ENCODE measurements at places on chromosomes 3 and 15.
A peak's percentile ranks its signal among the peaks of the same experiment; 100 is the strongest.

DNA sequence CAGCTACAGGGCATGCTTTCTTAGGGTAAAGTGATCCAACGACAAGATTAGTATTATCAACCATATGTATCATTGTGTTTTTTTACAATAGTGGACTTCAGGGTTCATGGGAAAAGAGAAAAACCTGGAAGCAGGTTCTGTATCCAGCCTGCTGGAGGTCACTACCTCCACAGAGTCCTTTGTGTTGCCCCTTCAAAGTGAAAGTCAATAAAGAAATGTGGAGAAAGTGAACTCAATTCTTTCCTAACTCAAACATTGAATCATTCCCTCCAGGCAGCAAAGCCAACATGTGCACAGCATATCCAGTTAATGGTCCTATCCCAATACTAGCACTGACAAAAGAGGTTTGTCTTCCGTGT is 45.4 kb downstream of the FGF7 start:
- no peak for DNase-seq

GRCh38 chr15:73851689-73852088 is 21.7 kb upstream of the TBC1D21 start:
- peak; percentile 13 for DNase-seq

GRCh38 chr3:70984776-70985482 is 598.6 kb downstream of the FOXP1 start:
- no peak for DNase-seq

- DNase-seq: no peak
Measured at GRCh38 chr15:95995375-95996168, 334.9 kb upstream of the NR2F2 start.

- no peak for DNase-seq
Measured at GRCh38 chr15:59801649-59802048, 112.5 kb upstream of the BNIP2 start.

DNA sequence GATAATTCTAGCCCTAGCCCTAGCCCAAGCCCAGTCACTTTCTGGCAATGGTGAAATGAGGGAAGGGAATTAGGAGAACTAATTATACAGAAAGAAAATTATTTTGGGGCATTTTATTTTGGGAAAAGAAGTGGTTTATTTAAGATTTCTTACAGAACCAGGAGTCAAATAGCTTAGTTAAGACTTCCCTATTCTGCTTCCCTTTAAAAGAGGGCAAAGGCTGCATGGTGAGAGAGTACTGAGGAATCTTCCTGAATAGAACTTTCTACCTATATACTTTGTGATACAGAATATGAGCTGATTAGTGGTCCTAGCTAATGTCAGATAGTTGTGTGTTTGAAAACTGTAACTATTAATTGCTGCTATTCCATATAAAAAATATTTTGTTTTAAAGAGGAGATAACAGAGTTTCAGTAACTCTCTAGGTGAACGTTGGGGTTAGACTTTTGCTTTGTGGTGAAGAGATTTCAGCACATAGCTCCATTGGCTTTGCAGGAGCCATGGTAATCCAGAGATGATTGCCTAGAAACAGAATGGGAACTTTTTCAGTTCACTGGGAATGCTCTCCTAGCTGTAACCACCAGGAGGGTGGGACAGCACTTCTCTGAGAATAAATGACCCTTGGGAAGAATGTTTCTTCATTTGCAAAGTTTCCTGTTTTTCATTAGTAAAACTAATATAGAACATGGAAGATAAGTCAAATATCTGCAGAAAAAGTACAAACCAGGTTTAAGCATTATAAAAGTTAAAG is 5.3 kb upstream of the GCSAM start:
- no peak for DNase-seq

DNA sequence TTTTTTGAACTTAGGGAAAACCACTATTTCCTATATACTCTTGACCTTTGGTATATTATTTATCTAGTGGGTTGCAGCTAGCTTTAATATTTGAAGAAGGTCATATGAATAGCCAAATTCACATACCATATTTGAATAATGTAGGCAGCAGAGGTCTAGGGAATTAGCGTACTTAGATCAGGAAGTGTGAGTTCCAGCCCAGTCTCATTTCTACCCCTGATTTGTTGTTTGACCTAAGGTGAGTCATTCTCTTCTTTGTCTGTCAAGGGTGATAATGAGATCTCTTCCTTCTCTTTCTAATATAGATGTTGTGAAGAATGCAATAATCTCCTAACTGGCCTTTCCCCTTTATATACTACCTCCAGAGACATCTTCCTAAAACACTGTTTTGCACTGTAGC is 36.6 kb upstream of the ZPLD1 start:
- no peak for DNase-seq

GRCh38 chr3:46865031-46865507 is 1.8 kb upstream of the MYL3 start:
- DNase-seq: no peak

GRCh38 chr3:150783316-150783715 is 20.3 kb upstream of the SIAH2 start:
- no peak for DNase-seq

GRCh38 chr15:40618906-40619305 is 24.9 kb downstream of the KNL1 start:
- no peak for DNase-seq

GRCh38 chr15:70012895-70013294 is 84.8 kb downstream of the TLE3 start:
- no peak for DNase-seq

DNA sequence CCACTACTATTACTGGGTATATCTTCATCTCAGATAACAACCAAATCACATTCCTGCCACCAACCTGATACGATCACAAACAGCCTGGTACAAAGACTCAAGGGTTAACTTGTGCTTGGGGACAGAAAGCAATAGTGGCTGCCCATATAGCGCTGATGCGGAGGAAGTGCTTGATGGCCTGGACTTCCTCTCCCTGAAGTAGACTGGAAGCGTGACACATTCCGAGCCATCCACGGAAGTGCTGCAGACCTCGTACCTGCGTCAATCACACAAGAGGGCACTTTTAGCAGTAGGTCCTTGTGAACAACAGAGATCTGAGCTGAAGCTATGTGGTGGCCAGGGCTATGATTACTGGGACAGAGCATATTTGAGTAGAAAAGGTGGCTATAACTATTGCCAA is 17.3 kb upstream of the C3orf62 start:
- no peak for DNase-seq

- DNase-seq: no peak
Measured at GRCh38 chr3:166498446-166498845, 661.2 kb upstream of the BCHE start.

DNA sequence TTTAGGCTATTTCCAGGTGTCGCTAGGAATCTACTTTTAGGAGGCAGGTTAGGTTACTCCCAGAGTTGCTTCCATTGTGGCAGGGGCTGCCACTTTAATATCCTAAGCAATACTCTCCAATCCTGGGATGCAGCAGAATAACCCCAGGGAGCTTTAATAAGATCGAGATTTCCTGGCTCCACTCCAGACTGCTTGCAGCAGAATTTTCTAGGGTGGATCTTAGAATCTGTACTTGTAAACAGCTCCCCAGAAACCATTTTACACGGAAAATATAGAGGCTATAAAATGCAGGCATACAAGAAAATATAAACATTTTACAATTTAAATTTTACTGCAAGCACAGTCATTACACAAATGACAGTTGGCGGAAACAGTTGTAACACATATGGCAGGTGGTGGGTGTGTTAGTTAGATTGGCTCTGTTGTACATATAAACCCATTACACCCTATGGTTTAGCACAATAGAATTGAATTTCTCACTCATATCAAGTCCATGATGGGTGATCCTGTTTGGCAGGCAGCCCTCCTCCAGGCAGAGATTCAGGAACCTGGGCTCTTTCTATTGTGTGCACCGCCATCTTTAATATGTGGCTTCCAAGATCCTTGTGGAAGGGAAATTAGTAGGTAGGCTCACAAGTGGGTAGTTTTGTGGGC is 35.0 kb upstream of the TNFAIP8L3 start:
- no peak for DNase-seq

DNA sequence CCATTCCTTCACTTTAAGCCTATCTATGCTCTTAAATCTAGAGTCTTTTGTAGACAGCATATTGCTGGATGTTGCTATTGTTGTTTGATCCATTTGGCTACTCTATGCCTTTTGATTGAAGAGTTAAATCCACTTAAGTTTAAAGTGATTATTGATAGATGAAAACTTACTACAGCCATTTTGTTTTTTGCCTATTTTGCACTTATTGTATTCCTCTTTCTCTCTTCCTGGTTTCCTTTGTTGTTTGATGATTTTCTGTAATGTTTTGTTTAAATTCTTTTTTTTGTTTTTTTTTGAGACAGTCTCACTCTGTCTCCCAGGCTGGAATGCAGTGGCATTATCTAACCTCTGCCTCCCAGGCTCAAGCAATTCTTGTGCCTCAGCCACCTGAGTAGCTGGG is 19.8 kb downstream of the IQCF6 start:
- no peak for DNase-seq

DNA sequence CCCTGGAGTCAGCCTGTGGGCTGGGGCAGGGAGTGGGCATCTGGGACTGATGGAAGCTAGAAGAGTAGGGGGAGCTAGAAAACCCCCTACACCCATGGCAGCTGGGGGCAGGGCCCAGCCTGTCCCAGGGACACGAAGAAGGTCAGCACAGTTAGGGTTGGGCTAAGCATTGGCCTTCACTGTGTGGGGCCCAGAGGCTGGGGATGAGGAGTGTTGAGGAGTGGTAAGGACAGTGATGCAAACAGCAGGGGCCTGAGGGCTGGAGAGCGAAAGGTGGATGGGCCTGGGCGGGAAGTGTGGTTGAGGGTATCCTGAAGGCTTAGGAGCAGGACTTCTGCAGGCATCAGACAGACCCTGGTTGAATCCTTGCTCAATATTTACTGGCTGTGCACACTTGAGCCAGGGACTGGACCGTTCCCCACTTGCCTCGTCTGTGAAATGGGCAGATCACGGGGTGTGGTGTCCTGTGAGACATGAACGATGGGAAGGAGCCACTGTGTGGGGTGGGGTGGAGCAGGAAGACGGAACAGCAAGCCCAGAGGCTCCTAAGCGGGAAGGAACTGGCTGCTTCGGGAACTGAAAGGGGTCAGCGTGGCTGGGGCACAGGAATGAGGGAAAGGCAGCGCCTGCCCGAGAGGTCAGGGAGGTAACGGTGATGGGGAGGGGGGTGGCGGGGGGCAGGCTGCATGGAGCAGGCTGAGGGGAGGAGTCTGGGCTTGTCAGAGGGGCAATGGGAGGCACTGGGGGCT is 7.3 kb downstream of the PRKCD start:
- no peak for DNase-seq

DNA sequence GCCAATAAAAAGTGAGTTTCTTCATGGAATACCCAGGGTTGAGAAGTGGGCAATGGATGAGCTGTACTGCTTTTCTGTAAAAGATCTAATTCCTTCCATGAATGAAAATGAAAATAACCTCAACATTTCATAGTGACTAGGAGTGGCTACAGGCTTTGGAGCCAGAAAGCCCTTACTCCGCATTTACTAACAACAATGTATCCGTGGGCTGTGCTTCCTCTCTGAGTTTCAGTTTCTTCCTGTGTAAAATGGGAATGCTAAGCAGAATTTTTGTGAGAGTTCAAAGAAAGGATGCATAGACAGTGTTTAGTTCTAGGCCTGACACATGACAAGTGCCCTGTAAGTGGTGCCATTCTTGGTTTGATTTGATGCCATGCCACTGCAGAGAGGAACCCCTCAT is 47.5 kb upstream of the TM4SF1 start:
- no peak for DNase-seq

GRCh38 chr3:183924956-183925355 is 40.3 kb upstream of the PARL start:
- no peak for DNase-seq

DNA sequence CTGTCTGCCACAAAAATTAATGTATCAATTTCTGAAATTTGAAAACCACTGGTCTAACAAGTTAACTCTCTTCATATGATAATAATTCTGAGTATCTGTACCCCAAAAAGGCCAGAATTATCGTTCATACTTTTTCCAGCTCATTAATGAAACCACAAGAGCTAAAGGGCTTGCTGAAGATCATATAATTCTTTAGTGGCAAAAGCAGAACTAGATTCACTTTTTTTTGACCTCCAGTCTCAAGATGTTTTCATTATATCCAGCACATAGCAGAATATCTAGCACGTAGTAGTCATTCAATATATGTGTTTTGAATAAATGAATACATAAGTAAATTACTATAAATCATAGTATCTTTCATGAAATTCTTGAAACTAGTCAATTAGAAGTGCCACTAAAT is 246.7 kb upstream of the KCNH8 start:
- no peak for DNase-seq

- DNase-seq: no peak
Measured at GRCh38 chr3:116226266-116226665, 219.0 kb downstream of the LSAMP start.

DNA sequence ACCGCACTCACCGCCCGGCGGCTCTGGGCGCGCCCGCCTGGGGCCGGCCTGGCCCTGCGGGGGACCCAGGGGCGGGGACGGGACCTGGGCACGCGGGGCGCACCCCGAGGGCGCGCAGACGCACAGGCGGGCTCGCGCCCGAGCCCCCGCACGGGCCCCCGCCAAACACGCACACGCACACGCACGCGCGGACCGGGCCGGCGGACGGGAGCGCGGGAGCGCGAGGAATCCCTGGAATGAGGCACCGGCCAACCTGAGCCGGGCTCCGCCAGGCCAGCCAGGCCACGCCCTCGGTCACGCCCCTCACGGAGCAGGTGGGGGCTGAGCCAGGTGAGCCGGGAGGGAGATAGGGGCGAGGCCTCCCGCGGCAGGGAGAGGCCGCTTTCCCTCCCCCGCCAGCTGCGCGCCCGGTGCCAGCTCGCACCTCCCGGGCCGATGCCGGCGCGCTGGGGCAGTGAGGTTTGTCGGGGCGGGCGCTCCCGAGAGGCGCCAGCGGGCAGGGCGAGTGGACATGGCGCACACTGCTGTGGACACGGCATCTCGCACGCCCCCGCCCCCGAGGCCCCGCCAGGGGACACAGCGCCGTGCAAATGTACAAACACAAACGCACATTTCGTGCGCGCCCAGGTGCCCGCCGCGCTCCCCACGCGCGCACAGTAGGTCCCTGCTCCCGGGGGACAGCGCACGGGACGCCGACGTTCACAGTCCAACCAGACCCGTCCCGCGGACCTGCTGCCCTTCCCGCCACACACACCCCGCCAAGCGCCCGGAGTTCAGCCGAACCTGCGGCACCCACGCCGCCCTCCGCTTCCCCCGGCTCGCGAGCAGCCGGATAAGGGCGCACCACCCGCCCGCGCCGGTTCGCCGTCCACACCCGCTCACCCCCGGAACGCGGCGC is 75.9 kb upstream of the VGLL4 start:
- DNase-seq: peak; percentile 81

DNA sequence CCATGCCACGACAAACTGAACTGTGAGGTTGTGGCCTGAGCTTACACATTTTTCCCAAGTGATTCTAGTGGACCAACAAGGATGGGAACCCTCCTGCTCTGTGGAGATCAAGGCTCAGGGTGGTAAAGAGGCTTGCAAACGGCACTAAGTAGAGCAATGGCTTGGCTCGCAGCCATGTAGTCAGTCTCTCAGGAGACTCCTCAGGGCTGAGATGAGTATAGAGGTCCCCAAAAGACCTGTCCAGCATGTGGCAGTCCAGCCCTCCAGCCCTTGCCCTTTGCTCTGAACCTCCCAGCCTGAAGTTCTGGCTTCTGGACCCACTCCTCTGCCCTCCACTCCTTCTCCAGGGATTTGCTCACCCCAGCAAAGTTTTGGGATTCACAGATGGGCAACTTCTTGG is 8.3 kb upstream of the CAMP start:
- no peak for DNase-seq

All from B cell (primary cell).